ENCODE measurements at places on chromosomes 13 and 19.

- DNase-seq = no peak
Measured at GRCh38 chr13:22427066-22427465, 753.7 kb upstream of the SGCG start.

DNA sequence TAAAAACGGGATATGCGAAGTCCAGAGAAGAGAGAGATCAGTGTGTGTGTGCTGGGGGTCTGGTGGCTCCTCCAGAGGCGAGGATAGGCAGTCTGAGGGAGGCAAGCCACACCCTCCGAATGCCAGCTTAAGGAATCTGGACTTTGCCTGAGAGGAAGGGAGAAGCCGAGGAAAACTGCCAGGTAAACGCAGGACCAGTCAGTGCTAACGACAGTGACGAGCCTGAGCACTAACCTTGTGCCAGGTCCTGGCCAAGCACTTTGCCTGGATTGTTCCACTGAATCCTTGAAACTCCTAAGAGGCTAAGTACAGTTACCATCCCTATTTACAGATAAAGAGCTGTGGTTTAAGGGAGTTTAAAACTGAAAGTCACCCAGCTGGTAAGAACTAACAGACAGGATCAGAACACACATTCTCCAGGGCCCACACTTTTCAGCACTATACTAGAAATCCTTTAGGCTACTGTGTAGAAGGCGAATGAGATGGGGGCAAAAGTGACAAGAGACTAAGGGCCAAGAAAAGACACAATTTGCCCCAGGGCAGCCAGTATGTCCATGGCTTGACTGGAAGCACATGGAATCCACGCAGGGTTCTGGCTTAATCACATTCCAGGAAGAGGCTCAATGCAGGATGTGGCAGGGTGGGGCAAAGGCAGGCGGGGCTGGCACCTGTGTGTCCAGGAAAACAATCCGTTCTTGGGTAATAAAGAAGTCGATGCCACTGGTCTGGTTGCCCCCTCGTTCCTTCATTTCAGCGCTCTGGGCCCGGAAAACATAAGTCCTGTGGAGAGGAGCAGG is 15.1 kb downstream of the SMG9 start:
- DNase-seq = no peak

DNA sequence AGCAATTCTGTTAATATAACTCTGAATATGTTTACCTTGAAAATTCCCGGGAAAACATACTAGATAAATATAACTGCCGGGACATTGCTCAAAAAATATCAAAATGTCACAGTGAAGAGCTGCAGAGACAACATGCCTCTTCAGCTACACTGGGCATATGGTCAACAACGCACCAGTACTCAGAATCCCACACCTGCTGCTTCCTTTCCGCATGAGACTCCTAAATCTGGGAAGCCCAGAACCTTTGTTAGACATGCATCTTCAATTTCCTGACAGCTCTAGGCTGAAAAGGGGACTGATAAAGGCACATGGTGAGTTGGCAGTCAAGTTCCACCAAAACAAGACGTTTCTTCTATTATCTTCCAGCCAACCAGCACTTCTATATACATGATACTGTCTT is 53.7 kb downstream of the USP12 start:
- DNase-seq = no peak

DNA sequence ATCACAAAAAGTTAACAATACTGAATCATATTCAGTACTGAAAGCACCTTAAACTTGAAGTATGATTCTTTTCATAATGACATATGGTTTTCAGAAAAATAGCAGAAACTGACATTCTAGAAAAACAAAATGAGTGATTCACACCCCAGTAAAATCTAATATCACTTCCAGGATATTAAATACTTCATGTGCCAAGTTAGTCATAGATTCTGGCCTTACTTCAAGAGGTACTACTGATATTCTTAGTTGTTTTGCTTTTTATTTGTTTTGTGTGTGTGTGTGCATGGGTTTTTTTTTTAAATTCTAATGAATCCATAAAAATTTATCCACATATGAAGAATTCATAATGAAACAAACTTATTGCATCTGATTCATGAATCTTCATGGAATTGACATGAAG is 207.9 kb upstream of the UFM1 start:
- no peak for DNase-seq

DNA sequence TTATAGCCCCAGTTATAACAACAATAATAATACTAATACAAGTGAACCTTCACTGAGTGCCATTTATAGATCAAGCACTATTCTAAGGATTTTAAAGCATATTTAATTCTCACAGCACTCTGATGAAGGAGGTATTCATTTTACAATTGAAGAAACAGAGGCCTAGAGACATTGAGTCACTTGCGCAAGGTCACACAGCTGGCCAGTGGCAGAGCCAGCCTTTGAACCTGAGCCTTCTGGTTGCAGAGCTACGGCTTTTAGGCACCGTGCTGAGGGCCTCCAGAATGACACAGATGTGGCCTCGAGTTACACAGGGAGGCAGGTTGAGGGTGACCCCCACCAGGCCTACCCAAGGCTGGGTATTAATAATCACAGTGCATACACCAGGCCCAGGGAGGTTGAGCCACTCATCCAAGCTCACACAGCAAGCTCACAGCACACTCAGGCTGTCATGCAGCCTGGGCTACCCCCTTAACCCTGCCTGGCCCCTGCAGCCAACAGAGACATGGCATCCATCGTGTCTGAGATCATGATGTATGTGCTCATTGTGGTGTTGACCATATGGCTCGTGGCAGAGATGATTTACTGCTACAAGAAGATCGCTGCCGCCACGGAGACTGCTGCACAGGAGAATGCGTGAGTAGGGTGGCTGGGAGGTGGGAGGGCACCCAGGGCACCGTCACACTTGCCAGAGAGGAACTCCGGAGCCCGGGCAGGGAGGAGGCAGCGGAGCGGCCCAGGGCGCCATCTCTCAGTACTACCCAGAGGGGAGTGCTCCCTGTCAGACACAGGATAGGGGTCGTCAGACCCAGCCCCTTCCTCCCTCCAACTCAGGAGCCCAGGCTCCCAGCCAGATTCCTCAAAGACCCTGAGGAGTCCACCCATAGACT is 2.7 kb upstream of the HPN start:
- DNase-seq = no peak

DNA sequence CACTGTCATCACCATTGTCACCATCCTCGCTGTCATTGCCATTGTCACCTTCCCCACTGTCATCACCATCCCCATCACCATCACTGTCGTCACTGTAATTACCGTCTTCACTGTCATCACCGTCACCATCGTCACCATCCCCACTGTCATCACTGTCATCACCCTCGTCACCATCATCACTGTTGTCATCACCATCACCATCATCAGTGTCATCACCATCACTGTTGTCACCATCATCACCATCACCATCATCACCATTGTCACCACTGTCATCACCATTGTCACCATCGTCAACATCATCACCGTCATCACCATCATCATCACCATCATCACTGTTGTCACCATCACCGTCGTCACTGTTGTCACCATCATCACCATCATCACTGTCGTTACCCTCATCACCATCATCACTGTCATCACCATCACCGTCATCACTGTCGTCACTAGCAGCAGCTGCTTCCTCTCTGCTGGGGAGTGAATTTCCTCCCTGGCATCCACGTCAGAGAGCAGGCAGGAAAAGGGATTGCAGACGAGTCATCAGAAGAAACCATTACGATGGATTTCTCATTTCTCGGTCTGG is 27.3 kb downstream of the TMEM255B start:
- no peak for DNase-seq

DNA sequence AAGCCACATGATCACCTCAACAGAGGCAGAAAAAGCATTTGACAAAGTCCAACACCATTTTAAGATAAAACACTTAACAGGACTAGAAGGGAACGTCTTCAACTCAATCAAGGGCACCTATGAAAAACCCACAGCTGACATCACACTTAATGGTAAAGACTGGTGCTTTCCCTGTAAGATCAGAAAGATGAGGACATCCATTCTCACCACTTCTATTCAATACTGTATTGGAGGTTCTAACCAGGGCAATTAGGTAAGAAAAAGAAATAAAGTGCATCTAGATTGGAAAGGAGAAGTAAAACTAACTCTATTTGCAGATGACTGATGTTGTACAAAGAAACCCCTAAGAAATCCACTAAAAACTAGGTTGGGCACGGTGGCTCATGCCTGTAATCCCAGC is 11.2 kb upstream of the AKAP8 start:
- DNase-seq = no peak

DNA sequence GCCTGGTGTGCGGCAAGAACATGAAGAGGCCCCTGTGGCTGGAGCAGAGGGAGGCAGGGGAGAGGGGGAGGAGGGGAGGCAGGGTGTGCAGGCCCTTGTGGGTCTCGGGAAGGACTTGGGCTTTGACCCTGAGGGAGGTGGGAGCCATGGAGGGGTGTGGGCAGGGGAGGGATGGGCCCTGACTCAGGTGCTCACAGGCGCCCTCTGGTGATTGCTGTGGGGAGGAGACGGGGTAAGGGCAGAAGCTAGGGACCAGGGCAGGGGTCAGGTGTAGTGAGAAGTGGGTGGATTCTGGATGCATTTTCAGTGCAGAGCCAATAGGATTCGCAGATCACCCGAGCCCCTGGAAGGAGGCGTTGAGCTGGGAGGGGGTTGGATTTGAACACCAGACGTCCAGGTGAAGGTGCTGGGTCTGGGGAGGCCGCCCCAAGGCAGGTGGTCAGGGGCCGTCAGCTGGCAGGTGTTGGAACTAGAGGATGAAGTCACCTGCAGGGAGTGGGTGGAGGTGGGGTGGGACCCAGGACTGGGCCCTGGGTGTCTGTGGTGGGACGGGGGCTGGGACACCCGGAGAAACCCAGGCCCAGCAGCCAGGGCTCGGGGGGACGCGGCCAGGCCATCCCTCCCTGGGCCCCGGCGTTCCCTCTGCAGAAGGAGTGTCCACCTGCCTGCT is 185.4 kb downstream of the KDM4B start:
- DNase-seq = no peak

GRCh38 chr19:21580818-21581217 is 75.4 kb downstream of the ZNF429 start:
- DNase-seq = no peak
